Natural killer cell (primary cell): ENCODE measurements at places on chromosomes 7 and 10.

- no peak for DNase-seq
Measured at GRCh38 chr10:77196614-77197013, 441.0 kb downstream of the KCNMA1 start.

GRCh38 chr7:91288208-91288824 is 24.1 kb downstream of the FZD1 start:
- no peak for DNase-seq

DNA sequence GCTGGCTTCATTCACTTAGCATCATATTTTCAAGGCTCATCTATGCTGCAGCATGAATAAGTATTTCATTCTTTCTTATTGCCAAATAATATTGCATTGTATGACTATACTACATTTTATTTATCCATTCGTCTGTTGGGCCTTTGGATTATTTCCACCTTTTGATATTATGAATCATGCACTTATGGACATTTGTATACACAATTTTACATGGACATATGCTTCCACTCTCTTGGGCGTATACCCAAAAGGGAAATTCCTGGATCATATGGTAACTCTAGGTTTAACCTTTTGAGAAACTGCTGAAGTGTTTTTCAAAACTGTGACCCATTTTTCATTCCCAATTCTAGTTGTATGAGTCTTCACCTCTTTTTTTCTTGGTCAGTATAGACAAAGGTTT is 80.3 kb upstream of the GNAI1 start:
- no peak for DNase-seq

DNA sequence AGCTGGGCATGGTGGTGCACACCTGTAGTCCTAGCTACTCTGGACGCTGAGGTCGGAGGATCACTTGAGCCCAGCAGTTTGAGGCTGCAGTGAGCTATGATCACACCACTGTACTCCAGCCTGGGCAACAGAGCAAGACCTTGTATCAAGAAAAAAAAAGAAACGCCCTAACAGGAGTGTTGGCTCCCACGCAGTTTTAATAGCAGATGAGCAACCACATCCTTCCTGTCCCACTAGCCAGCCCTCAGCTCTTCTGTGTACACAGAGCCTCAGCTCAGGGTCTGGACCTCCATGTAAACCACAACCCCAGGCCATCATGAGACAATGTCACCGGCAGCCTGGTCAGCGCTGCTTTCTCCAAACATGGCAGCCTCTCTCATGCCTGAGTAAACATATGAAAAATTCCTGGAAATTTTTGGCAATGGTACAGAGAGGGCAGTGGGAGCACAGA is 108.2 kb downstream of the PIP4K2A start:
- DNase-seq: peak; percentile 80
